ENCODE measurements at places on chromosomes 5 and 9.

- no peak for DNase-seq
Observed at GRCh38 chr5:9358961-9359685, 186.8 kb downstream of the SEMA5A start.

DNA sequence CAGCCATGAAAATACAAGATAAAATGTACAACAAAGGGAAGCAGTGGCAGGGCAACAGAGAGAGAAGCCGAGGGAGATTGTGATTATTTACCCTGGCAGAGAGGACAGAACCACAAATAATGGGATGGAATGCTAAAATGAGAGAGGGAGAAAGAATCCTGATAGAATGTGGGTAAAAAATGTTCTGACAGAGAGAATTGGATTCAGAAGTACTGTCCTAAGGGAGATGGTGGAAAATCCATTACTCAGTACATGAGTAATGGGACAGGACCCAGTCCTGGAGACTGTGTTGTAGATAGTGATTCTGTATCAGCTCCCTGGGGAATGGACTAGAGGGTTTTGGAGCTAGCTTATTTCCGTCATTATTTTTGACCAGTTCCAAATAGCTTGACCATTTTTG lies 831.5 kb downstream of the MAT2B start:
- DNase-seq: no peak

DNA sequence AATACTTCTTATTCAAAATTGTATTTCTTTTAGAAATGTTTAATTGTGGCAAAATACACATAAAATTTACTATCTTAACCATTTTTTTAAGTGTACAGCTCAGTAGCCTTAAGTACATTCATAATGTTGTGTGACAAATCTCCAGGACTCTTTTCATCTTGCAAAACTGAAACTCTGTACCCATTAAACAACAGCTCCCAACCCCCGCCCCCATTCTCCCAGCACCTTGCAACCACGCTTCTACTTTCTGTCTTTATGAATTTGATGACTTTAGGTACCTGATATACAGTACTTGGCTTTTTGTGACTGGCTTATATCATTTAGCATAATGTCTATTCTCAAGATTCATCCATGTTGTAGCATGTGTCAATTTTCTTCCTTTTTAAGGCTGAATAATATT lies 2.8 kb upstream of the IL5 start:
- no peak for DNase-seq

GRCh38 chr5:58545912-58546311 lies 37.0 kb upstream of the RAB3C start:
- no peak for DNase-seq
